ENCODE measurements at places on chromosomes 3 and 15.

GRCh38 chr15:69732133-69732532 is 279.5 kb downstream of the RPLP1 start:
- no peak for DNase-seq

DNA sequence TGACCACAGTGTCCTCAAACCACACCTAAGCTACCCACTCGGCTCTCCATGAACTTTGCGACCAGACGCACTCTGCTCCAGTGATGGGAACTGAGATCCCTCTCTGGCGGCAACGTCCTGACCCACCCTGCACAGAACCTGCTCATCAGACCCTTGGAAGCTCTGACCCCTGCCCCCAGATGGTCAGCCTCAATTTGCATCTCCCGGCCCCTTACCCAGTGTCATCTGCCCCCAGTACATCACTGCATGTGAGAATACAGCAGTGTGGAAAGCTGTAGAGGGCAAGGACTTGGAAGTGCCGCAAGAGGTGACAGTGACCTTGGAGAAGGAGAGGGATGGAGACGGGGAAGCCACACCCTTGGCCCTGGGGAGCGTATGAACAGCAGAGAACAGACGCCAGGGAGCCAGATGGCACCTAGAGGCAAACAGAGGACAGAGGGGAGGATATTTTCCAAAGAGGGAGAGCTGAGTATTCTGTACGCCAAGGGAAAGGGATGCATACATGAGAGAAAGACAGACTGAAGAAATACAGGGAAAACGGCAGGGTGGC is 192.0 kb downstream of the XXYLT1 start:
- DNase-seq = no peak

DNA sequence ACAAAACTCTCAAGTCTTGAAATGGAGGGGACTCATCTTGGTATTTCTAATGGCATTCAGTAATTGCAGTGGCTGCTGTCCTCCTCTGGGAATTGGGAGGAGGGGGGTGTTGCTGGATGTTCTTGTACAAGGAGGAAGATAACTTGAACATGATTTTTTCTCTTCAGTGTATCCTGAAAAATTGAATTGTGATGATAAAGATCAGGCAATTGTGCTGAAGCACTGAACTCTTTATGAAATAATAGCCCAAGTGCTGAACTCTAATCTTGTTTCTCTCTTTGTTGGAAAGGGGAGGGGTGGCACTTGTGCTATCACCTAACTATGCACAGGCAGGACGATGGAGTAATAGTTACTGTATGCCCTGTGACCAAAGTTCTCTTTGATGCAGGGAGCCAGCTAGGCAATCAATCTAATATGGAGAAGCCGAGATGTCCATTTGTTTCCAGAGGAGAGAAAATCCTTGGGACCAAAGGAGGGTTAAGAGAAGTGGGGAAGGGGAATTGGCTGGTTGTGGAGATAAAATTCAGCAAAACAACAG is 68.1 kb upstream of the ATP2C1 start:
- no peak for DNase-seq

GRCh38 chr3:44954962-44955361 is 21.0 kb downstream of the ZDHHC3 start:
- no peak for DNase-seq

- no peak for DNase-seq
Measured at GRCh38 chr15:46934851-46935250, 782.5 kb upstream of the SEMA6D start.

DNA sequence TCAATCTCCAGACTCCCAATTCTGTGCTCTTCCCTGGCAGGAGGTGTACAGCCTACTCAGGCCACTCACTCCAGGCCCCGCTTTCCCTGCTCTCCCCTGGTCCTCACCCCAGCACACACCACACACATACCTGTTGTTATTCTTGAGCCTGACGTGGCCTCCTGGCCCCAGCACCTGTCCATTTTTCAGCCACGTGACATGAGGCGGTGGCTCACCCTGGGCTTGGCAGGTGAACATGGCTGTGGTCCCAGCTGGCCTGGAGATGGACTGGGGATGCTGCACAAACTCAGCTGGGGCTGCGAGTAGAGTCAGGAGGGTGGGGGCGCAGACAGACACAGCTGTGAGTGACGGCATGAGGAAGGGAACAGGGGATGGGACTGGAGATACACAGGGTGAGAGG is 27.3 kb downstream of the RNU5B-1 start:
- DNase-seq = no peak

DNA sequence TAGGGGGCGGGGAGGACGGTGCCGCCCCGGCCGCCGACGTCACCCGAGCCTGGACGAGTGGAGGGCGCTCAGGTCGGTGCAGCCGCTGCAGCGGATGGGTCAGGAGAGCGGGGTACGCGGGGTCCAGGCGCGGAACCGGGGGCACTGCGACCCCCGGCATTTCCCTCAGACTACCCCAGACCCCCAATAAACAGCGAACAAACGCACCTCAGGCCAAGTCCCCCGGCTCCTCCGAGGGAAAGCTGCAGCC is 78.9 kb downstream of the IQSEC1 start:
- DNase-seq = no peak

DNA sequence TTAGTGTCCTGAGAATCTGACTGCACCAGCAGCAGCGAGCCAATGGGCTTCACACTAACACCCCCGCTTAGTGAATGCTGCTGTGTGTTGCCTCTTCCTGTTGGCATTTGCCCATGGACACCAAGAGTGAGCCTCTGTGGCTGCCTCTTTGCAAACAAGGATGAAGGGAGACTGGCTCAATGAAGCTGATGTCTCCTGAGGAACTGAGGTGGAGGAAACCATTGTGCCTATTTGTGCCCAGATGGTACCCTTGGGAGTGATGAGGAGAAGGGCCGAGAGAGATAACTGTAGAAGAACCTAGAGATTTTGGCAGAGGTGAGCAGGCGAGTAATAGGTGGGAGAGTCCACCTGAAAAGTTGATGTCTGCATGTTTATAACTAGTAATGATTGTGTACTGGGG is 51.2 kb downstream of the IL20RB start:
- peak; percentile 24 for DNase-seq

DNA sequence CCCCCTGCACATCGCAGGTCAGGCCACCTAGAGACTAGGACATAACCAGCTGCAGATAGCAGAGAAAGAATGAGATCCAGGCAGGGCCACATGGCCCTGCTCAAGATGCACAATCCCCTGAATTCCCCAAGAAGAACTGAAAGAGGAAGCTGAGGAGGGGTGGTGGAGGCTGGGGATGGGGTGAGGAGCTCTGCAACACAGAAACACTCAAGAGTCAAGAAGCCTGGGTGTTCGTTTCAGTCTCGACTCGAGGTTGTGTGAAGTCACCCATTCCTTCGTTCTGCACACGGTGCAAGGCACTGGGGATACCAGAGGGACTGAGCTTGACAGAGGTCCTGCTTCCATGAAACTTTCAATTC is 62.0 kb downstream of the TLE3 start:
- no peak for DNase-seq

DNA sequence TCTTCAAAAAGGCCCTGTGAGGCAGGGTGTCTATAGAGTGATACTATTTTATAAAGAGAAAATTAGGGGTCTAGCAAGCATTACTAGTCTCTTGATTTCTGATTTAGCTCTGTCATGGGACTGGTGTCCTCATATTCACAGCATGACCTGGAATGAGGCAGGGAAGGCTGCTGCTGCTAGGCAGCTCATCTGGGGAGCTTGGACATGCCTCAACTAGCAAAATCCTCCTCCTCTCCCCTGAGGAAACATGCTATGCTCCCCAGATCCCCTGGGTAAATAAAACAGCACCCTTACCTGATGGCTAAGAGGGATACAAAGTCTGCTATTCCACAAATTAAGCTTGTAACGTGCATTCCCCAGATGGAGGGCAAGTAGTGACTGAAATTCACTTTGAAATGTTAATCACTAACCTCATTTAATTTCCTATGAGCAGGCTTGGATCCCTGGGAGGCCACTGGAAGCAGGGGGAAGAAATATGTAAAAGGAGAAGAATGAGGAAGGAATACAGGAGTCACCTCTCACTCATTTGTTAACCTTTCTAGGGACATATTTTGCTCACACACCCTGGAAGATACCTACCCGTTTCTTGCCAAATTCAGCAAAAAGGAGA is 709.4 kb downstream of the SQOR start:
- no peak for DNase-seq

DNA sequence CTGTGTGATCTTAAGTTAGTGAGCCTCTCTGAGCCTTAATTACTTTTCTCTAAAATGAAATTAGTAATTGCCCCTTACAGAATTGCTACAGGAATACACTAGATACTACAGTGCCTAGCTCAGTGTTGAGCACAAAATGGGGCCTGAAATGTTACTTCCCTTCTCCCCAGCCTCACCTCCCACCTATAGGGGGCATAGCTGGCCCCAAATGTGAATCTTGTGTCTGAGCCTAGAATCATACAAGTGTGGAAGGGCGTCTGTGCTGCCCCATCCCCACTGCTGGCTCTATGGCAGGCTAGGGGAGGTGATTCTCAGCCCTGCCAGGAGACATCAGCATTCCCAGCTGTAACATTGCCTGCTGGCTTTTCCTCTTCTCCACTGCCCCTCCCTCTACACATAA is 42.7 kb downstream of the IFT122 start:
- peak; percentile 9 for DNase-seq

- no peak for DNase-seq
Measured at GRCh38 chr3:3209714-3210113, 30.2 kb upstream of the CRBN start.

- DNase-seq = peak; percentile 47
Measured at GRCh38 chr3:129592381-129593131, 13.9 kb downstream of the PLXND1 start.

GRCh38 chr15:60799885-60800284 is 320.9 kb upstream of the ICE2 start:
- no peak for DNase-seq

DNA sequence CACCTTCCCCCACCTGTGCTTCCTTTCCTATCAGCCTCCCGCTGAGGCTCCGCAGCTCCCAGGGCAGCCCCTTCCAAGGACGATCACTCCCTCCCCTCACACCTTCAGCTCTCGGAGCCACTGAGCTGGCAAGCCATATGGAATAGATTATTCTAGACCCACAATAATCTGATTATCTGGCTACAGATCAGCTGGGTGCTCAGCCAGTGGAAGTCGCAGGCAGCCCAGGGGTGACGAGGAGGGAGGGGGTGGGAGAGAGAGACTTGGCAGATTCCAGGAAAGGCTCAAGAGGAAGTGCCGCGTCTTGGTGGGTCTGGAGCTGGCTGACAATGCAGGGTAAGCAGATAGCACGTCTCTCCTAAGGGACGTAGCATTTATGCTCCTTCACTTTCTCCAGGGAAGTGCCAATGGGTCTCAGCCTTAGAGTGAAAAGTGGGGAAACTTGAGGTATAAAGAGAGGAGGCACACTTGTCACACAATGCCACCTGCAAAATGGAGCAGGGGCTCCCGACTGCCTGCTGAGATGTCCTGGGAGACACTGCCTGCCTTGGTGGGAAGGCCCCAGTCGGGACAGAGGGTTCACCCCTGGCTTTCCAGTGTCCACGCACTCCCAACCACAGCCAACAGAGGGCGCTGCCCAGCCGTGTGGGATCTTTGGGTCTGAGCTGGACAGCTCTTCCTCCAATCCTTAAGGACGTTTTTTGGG is 9.4 kb upstream of the MESP1 start:
- peak; percentile 70 for DNase-seq

DNA sequence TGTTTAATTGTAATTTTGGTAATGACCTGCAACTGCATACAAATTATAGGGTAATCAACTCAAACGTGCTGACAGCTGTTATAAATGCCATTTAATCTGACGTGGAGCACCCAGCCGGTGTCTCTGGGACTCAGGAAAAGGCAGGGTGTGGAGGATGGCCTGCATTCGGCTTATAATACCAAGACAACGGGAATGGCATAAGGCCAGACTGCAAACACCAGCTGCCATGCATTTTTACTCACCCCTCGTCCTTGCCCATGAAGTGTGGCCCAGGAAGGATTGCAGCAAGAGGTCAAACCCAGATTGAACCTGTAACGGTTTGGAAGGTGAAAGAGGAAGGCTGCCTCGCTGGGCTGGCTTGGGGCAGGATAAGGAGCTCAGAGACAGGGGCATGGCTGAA is 96.4 kb downstream of the WNT7A start:
- no peak for DNase-seq

DNA sequence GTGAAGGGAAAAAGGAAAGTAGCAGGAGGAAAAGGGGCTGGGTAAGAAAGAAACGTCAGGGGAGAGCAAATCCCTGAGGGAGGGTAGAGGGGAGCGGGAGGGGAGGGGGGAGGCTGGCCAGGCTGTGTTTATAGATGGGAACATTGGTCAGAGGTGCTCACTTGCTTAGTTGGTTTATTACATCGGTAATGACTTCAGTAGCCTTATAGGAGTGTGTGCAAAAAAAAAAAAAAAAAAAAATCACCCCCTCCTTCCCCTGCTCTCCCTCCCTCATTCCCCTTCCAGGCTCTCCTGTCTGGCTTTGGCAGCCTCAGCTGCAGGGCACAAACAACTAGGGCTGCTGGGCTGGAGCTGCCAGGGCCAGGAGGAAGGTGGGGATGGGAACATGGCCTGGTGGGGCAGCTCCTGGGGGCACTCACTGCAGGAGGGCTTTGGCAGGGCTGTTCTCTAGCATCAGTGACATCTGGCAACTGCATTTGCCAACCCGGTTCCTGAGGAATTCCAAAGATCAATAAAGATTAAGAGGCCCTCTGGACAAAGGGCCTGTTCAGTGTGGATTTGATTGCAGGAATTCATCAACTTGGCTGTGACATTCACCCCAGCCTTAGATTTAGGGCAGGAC is 334.5 kb upstream of the FRG2C start:
- no peak for DNase-seq

GRCh38 chr3:106213954-106214353 is 345.1 kb upstream of the CBLB start:
- DNase-seq = no peak

DNA sequence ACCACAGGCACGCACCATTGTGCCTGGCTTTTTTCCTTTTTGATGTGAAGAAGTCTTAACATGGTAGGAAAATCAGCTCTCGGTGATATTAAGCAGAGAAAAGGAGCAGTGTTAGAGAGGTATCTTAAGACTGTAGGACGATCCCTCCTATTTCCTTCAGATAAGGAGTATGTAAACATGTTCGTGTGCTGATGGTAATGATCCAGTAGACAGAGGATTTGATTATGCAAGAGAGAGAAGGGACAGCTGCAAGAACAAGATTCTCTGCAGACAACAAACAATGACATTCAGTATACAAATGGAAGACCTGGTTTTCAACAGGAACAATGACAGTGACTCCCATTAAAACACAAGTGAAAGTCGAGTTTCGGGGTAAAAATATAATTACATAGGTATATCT is 95.1 kb upstream of the MELTF start:
- DNase-seq = no peak

Data from fibroblast of skin of scalp (primary cell).